NCI-H187 (cell line): ENCODE measurements at places on chromosomes 4 and X.

GRCh38 chrX:10833299-10834169 is 213.1 kb upstream of the MID1 start:
- DNase-seq = no peak

- DNase-seq = no peak
Observed at GRCh38 chr4:64341711-64342110, 67.5 kb downstream of the TECRL start.

DNA sequence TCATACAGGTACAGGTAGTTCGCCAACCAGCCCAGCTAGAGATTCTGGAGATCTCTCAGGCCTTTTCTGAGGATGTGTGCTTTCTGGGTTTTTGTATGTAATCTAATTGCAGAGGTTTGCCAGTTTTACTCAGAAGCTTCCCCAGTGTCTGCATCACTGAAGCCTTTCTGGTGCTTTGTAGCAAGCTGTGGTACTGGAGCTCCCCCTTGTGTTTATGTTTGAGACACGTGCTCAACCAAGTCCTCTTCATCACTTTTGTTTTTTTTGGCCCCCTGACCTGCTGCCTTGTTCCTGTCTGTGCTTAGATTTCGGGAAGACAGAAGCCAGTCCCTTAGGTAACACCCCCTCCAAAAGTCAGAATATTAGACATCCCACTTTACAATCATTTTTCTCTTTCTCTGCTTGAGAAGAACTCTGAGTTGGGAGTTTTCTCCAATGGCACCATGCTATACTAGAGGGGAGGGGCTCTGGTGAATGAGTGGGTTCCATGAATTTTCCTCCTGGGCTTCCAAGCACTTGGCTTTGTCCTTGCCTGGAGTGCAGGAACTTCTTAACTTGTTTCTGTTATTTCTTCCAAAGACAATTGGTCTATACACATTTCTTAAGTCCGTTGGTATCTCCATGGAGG is 128.4 kb upstream of the TBC1D9 start:
- DNase-seq = no peak

DNA sequence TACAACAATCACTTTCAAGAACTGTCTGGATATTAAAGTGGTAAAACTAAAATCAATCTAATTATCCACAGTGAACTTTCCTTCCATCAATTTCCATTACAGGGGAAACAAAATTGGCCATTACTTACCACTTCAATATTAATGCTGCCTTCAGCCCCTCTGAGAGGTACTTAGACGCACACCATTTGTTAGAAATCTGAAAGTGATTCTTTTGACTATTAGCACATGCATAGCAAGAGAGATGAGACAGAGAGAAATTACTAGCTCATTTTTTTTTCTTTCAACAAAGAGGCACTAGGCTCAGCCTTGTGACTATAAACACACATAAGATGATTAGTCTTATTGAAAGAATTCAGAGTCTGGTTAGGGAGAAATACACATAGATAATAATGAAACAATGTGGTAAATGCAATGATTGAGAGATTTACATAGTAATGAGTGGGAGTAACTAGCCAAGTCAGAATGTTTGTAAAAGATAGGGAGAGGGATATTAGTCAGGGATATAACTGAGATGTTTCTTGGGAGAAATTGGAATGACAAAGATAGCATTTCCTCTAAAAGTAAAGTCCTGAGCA is 93.3 kb downstream of the YIPF7 start:
- no peak for DNase-seq

- no peak for DNase-seq
Observed at GRCh38 chr4:122898370-122899150, 23.8 kb downstream of the NUDT6 start.

- no peak for DNase-seq
Observed at GRCh38 chr4:121462660-121463261, 81.9 kb upstream of the QRFPR start.
